Esophagus muscularis mucosa (tissue), 4 donors: ENCODE measurements at places on chromosomes 7 and 10. TPM values are rescaled to one million over a fixed set of nuclear protein-coding genes. Genes with fewer than 3 reads are reported as not detected.
A peak's percentile ranks its signal among the peaks of the same experiment; 100 is the strongest.

The NEUROG3 gene
- not detected for total RNA-seq

The SNX10 gene
- 5.0 TPM for total RNA-seq

The FKBP6 gene
- total RNA-seq, result not detected

The SPDYE9 gene
- total RNA-seq, result not detected

The ABCB1 gene
- total RNA-seq, result 7.6 TPM

The UFSP1 gene
- 7.9 TPM for total RNA-seq

The ZNF655 gene
- 110 TPM for total RNA-seq

The RADIL gene
- 12.1 TPM for total RNA-seq

The CYP3A5 gene
- 1.3 TPM for total RNA-seq

The UCMA gene
- total RNA-seq, result not detected

The TMEM213 gene
- not detected for total RNA-seq

DNA sequence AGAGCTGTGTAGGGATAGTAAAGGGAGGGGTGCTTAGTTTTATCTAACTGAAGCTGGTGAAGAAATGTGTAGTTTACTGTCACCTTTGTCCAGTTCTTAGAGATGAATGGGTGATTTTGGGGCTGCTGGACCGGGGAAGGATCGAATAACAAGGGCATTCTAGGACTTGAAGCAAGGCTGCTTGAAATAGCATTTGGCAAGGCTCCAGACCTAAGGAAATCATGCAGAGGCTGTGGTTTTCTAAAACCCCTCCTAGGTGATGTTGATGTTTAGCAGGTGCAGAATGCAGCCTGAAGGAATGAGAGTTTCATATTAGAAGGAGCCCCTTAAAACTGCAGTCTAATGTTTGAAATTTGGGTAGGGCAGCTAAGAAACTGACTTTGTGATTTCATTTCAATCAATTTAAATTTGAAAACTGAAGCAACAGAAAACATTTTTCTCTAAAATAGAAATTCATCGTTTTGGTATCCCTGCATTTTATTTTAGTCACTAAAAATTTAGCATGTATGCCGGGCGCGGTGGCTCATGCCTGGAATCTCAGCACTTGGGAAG, 68.5 kb downstream of the TET1 start:
- no peak for DNase-seq

GRCh38 chr10:87656431-87657072, 3.1 kb upstream of the PAPSS2 start:
- DNase-seq, result no peak

DNA sequence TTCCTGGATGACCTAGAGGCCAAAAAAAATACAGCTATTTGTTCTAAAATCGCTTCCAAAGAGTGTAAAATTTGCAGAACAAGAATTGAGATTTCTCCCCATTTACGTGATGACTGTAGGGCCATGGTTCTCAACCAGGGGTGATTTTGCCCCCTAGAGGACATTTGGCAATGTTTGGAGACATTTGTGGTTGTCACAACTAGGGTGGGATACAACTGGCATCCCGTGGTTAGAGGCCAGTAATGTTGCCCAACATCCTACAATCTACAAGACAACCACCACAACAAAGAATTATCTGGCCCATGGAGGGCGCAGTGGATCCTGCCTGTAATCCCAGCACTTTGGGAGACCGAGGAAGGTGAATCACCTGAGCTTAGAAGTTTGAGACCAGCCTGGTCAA, 22.8 kb upstream of the MALSU1 start:
- DNase-seq, result no peak

DNA sequence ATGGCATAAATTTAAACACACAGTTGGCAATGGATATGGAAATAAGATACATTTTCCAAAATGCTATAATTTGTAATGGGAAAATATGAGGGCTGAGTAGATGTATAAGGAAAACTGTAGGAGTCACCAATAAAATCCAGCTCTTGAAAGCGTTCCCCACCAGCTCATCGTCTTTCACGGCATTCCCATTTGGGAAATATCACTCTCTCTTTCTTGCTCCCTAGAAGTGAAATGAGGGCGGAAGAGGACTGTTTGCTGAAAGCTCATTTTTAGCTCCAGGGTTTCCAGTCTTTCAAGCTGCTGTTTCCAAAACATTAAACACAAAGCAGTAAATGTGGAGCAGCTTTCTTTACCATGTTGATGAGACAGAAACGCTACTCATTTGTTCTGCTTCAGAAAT, 104.6 kb upstream of the SFMBT2 start:
- no peak for DNase-seq

GRCh38 chr7:105677817-105678573, 96.7 kb upstream of the EFCAB10 start:
- no peak for DNase-seq

GRCh38 chr7:3917436-3917835, 616.4 kb downstream of the SDK1 start:
- no peak for DNase-seq

DNA sequence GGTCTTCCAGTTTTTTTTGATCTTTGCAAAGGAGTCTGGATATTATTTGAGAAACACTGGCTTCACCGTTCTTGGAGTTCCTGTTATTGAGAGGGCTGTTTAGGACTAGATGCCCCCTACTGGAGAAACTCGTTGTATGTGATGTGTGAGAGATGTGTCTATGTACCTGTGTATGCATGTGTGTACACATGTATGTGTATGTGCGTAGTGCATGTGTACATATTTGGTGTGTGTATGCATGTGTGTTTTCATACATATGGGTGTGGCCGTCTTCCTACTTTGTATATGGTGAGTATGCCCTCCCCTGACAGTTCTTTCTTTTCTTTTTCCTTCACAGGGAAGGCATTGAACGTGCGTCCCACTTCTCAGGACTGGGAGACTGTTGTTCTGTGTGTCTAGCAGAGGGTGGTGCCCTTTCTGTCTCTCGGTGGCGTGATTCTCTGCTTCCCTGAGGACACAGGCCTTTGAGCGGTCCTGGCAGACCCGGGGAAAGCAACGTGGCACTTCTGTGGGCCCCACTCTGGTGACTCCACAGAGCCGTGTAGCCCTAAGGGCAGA, 3.0 kb upstream of the CALHM3 start:
- DNase-seq, result no peak

GRCh38 chr10:11898372-11899066, 75.4 kb downstream of the PROSER2 start:
- no peak for DNase-seq

DNA sequence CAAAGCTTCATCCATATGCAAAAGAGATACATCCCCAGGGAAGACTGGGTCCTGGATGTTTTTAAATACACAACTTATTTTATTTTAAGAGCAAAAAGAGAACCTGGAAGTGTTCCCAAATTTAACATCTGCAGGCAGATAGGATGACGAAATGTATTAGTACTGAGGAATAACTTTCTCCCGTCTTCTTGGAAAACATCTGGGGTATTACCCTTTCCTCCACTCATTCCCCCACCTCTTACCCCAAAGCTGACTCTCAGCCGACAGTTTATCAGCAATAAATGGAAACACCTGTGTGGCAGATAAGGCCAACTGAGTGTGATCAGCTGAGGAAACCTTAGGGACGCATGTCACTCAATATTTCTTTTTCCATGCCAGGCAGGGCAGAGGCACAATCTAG, 435.6 kb upstream of the NPVF start:
- no peak for DNase-seq

DNA sequence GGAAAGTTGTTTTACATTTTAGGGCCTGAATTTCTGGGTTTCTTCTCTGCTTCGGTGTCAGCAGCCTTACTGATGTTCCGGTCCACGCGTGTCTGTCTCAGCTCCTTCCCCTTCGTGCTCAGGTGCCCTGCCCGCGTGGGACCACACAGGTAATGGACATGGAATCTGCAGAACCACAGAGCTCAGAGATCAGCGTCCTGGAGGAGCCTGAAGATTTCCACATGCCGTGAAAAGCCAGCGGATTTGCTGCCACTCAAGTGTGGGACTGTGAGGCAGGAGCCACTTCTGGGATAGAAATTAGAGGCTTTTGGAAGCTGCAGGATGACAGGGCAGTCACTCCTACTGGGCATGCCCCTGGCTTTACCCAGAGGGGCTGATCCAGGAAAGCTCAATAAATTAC, 666.1 kb upstream of the FOXK1 start:
- DNase-seq, result no peak

DNA sequence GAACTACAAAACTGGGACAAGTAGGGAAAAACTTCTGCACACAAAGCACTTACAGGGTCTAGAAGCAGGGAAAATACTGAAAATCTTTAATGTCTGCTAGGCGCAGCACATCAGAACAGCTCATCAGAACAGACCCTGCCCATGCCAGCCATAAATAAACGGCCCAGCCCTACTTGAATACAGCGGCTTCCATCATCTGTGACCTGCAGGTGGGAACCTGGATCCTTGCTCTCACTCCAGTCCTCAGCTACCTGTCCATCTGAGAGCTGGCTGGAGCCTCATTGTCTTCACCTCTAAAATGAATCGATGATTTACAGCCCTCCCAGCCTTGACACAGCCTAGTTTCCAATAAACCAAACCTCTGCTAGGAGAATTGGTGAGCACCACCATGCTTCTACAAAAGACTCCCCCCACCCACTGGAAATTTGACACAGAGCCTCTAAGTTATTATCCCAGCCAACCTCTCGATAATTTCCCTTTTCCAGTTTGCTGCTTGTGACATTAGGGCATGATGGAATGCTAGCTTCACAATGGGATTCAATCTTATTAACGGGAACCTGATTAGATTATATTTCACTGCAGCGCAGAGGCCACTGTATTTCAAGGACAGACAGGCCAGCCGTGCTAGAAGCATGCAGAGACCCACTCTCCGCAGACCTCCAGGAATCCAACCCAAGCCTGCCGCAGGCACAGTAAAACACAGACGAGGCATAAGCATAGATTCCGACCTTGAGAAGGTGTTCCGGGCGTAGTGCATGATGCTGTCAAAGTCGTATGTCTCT, 61.6 kb upstream of the OPALIN start:
- peak; percentile 82 for DNase-seq

- DNase-seq, result no peak
Measured at GRCh38 chr10:103254538-103255325, 9.0 kb downstream of the RPEL1 start.

- DNase-seq, result no peak
Measured at GRCh38 chr7:78179211-78179610, 380.6 kb downstream of the PHTF2 start.

DNA sequence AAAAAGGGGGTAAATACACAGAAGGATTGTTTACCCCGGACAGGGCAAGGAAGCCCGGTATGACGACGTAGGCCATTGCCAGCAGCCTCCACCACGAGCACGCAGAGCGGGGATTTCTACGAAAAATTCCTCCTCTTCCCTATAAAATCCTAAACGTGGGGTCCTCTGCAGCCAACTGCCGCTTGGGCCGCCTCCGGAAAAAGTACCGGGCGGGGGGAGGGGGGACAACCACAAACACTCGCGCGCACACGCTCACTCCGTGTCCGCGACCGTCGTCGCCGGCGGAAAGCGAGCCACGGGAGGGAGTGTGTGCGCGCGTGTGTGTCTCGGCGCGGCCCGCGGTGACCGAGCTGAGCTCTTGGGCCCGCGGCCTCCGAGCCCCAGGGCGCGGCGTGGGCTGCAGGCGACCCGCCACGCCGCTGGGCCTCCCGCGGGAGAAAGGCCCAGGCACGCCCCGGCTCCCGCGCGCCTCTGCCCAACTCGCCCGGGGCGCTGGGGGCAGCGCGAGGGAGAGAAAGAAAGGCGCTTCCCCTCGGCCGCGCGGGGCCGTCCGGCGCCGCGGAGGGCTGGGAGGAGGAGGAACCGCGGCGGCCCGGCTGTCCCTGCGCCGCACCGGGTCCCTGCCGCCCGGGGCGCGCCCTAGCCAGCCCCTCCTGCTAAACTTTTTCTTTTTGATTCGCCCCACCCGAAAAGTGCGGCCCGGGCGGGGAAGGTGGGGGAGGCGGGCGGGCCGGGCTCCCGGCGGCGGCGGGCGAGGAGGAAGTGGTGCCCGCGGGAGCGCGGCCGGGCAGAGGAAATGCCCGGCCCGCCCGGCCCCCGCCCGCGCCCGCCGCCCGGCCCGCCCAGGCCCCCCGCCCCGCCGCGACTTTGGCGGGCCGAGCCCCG, 1.5 kb downstream of the CTBP2 start:
- no peak for DNase-seq

DNA sequence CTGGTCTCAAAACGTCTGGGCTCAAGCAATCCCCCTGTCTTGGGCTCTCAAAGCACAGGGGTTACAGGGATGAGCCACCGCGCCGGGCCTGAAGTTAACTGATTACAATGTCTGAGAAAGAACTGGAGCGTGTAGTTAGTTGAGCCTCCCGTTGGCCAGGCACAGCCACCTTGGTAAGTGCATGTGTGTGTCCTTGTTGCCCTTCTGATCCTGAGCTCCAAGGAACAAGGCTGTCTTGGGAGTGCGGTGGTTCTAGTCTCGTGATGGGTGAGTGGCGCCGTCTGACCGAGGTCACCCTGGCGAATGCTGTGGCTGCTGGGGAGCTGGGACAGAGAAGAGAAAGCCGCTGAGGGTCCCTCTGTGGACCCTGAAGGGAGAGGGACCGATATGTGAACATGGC, 50.5 kb downstream of the PITRM1 start:
- DNase-seq, result no peak

GRCh38 chr7:42744746-42745145, 167.1 kb downstream of the C7orf25 start:
- no peak for DNase-seq

- no peak for DNase-seq
Measured at GRCh38 chr10:128027306-128027705, 98.9 kb downstream of the MKI67 start.

GRCh38 chr7:157442456-157442855, 105.7 kb downstream of the DNAJB6 start:
- DNase-seq, result no peak

DNA sequence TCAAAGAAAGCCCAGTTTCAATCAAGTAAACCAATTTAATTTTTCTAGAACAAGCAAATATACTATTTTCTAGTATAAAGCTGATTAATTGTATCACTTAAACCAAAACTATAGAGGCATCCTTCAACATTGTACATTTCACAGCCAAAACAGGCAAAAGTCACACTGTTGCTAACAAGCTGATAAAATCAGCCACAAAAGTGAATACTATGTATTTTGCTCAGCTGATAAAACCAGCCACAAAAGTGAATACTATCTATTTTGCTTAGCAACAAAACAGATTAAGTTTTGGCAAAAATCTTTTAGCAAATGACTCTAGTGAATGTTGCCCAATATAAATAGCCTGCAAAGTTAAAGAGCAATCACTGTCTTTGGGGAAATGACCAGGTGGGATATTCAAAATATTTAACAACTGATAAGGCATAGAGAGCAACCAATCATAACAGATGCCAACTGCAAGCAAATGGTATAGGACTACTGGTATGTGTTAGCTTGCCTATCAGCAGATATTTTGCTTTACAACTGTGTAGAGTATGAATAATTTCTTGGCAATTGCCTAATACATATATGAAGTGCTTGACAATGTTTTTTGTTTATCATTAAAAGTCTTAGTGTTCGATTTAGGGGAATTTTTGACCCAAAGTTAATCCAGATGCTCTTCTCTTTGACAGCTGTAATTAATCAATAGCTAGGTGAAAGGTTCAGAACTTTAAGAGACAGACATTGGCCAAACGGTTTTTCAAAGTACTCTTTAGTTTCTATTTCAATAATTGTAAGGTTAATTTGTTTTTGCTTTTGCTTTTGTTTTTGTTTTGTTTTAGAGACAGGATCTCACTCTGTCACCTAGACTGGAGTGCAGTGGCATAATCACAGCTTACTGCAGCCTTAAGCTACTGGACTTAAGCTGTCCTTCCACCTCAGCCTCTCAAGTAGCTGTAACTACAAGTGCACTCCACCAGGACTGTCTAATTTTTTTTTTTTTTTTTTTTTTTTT, 44.4 kb upstream of the SP4 start:
- DNase-seq, result no peak
